ENCODE measurements at places on chromosomes 3 and 15.

GRCh38 chr15:60772395-60773120, 293.6 kb upstream of the ICE2 start:
- DNase-seq = peak; percentile 56

DNA sequence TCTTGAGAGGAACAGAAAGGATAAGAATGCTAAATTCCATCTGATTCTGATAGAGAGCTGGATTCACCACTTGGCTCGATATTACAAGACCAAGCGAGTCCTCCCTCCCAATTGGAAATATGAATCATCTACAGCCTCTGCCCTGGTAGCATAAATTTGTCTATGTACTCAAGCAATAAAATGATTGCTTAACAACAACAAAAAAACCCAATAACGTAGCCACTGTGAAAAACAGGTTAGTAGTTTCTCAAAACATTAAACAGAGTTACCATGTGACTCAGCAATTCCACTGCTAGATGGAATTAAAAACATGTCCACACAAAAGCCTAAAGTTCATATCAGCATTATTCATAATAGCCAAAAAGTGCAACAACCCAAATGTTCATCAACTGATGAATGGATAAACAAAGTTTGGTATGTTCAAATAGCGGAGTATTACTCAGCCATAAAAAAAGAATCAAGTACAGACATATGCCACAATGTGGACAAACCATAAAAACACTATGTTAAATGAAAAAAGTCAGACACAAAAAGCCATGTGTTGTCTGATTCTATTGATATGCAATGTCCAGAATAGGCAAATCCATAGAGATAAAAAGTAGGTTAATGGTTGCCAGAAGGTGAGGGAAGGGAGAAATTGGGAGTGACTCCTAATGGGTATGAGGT, 16.8 kb downstream of the BCL2L10 start:
- no peak for DNase-seq

DNA sequence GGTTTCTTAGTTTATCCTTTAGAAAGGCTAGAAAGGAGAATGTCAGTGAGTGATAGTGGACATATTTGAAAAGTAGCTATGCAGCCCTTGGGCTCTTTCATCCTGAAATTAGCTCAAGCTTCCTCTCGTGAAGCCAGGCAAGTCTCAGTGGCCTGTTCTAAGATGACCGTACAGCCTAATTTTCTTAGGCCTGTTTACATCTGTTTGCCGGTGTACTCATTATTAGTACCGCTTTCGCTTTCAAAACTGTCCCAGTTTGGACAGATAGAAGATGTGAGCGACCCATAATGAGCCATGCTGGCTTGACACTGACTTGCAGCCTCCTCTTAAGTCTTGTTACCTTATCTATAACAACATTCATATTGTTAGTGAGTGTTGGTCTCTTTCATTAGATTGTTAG, 5.7 kb upstream of the ARL14 start:
- no peak for DNase-seq

DNA sequence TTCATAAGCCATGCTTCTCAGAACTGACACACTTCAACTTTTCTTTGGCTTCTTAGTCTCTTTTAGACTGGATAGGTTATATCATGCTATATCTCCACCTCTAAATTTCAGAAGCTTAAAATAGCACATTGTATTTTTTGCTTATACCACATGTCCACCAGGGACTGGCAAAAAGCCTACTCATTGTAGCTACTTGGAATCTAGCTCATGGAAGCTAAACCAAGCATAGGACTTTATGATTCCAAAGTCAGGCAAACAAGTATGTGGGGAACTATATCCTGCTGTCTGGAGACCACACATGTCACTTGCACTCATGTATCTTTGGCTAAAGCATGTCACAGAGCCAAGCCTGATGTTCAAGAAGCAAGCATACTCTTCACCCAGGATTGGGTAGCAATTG, 245.0 kb upstream of the RASGRP1 start:
- DNase-seq = no peak

- no peak for DNase-seq
These were observed 126.6 kb upstream of the NEO1 start for GRCh38 chr15:72925661-72926060.

DNA sequence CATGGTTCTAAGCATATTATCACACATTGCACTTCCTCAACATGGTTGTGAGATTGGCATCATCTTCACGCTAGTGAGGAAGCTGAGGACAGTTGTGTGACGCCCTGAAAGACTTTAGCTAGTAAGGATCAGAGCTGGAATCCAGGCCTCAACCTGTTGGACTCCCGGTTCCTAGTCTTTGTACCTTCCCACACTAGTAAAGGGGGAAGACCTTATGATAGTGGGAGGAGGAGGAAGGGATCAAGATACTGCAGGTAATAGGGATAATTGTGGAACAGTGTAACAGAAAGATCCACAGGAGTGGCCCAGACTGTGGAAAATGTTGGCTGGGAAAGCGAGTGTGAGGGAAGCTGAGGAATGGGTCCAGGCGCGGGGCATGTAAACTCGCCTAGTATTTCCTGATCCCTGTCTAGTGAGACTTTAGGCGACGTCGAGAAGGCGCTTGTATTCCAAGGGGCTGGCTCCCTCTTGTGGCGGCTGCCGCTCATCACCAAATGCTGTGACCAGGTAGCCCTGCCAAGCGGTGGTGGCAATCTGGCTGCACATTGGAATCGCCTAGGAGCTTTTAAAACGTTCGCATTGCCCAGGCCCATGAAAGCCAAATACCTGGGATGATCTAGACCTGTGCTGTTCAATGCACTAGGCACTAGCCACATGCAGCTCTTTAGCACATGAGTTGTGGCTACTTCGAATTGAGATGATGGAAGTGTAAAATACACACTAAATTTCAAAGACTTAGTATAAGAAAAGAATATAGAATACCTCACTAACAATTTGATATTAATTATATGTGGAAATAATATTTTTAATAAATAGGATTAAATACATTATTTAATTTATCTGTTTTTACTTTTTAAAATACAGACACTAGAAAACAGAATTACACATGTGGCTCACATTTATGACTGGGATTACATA, 38.8 kb upstream of the CLDN18 start:
- peak; percentile 91 for DNase-seq

DNA sequence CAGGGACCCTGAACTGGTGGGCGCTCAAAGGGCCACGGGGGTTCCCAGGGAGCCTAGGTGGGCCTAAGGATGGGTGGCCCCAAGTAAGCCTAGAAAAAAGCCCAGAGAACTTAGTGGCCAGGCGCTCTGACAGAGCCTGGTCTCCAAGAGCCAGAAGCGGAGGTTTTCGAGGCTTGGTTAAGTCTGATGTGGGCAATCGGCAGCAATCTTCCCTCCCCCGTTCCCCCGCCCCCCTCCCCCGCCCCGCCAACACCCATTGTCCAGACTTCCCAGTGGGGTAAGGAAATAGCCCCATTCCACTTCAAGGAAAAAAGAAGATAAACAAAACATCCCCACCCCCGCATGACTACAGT, 6.7 kb downstream of the EOMES start:
- DNase-seq = no peak

GRCh38 chr3:55556619-55557537, 69.8 kb upstream of the WNT5A start:
- DNase-seq = no peak

DNA sequence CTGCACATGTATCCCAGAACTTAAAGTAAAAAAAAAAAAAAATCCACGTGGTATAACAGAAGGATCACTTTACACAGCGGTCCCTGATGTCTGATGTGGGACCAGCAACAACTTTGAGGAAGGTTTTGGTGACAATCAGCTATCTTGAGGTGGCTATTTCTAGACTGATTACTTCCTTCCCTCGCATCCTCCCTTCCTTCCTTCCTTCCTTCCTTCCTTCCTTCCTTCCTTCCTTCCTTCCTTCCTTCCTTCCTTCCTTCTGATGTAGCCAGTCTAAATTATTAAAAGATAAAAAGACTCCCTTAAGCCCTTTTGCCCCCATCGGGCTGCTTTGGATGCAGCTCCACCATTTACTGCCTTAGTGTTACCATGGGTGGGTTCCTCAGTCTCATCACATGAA, 14.9 kb downstream of the SORD start:
- DNase-seq = no peak

DNA sequence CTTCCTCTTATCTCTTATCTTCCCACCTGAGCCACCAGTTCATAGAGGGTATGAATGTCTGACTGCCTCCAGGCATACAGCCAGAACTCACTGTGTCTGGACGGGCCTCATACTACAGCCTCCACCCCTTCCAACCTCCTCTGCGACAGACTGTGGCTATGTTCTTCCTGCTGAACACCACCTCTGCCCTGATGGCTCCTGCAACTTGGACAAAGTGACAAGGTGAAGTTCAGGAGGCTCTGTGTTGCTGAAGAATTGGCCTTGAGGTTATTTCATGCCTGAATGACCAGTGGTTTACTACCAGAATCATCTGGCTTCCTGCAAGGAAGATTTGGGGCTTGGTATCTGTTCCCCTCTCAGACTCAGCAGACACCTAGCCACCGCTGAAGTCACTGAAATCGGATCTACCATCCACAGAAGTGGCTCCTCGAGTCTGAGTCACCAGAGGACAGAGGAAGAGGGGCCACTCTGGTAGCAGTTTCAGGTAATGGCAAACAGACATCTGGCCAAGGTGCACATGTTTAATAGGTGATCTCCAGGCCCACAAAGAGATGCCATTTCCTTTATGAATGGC, 14.2 kb upstream of the ULK3 start:
- DNase-seq = no peak

DNA sequence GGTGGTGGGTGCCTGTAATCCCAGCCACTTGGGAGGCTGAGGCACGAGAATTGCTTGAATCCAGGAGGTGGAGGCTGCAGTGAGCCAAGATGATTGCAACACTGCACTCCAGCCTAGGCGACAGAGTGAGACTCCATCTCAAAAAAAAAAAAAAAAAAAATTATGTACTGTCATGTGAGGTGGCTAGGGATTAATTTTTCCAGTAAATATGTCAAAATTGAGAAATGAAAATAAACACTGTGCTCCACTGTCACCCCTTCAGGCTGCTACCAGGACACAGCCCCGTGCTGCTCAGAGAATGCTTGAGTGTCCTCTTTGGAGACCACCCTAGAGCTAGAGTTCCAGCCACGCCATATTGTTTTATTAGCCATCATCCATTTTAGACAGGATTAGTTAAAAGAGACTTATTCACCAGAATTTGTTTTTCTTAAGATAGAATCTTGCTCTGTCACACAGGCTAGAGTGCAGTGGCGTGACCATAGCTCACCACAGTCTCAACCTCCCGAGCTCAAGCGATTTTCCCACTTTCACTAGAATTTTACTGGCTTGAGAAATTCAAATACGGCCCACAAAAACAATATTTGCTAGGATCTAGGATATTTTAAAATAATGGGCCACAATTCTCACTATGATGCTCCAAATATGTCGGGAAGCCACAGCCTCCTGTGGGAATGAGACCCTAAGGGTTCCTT, 642 bp downstream of the CD80 start:
- no peak for DNase-seq

- peak; percentile 4 for DNase-seq
These were observed 249.0 kb downstream of the AGBL1 start for GRCh38 chr15:86328658-86329057.

GRCh38 chr15:75666823-75667501, 19.2 kb downstream of the SNX33 start:
- no peak for DNase-seq

DNA sequence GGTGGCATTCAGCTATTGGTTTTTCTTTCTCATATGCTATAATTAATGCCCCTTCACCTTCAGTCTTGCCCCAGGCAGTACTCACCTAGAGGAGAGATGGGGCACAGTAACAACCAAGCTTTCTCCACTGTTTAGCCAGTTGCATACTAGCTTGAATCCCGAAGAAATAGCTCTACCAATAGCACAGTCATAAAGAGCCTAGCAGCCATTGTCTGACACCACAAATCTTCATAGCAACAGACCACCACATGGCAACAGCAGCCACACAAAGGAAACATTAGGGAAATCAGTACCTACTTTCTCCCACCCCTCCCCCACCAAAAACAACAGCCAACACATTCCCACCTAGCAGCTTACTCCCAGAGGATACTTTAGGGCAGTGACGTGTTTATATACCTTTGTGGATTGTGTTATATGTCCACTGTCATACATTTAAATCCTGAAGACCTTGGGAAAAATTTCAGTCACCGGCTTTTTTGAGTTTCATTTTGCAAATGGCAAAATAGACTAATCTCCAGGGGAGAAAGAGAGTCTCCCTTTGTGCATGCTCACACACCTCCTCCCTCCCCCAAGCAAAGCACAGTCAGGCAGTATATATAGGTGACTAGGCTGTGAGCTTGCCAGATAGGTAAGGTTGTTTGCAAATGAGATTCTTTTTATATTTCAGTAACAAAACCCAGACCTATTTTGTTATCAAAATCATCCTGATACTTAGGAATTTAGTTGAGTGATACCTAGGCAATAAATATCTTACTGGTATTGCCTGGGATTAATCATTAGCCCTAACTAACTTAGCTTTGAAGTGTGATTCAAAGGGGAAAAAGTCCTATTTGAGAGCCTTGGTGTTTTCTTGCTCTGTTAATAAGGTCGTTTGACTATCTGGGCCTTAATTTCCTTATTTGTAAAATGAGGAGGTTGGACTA, 140.6 kb downstream of the RBPMS2 start:
- peak; percentile 89 for DNase-seq

DNA sequence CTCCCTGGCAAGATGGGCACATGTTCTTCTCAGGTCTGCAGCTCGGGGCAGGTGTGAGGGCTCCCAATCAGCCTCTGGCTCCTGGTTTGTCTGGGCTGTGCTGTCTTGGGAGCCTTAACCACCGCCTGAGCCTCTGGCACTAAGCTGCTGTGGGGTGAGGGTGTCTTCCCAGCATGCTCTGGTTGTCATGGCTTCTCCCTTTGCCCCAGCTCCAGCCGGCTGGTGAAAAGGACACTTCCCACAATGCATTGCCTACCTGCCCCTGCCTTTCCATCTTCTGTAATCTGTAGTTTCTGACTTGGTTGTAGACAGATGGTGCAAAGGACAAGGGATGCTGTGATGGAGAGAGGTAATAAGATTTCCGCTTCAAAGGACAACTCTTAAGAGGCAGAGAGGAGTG, 295.3 kb downstream of the TLE3 start:
- no peak for DNase-seq

GRCh38 chr3:24565656-24566055, 71.0 kb upstream of the THRB start:
- DNase-seq = no peak

DNA sequence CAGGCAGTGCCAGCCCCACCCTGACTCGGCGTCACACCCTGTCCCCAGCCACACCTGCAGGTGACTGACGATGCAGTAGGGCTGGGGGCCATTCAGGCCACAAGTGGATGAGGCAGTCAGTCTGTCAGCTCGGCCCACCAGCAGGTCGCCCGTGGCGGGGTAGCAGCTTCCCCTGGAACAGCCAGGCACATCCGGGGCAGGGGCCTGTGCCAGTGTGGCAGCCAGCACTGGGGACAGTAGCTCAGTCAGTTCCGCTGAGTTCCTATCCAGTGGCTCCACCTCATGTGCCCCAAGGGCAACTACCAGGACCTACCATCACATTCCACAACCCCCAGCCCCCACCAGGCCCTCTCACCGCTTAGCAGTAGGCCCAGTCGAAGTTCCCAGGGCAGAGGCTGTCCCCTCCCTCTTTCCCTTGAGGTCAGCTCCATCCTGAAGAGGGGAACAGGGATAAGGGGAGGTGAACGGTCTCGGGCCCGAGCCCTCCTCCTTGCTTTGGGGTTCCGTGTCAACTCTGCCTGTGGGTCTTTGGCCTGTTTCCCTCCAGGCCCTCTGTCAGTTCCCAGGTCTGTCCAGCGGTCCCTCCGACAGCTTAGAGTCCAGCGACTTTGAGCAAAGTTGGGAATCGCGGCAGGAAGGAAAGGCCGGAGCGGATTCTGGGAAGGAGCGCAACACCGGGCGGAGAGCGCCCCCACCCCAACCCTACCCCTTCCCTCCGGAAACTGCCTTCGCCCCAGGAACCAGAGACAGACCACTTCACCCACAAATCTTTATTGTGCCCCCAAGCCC, at the start of gene LAMB2:
Gene LAMB2 (minus strand): TSS at position 614 of the 789 bp plus-strand sequence. CDS start 183 bp downstream, at position 431.
- DNase-seq = peak; percentile 94
